SJCRH30 (cell line): ENCODE measurements at places on chromosomes 6 and 20.
A peak's percentile ranks its signal among the peaks of the same experiment; 100 is the strongest.

- no peak for DNase-seq
These were observed 236.5 kb downstream of the GMPR start for GRCh38 chr6:16474772-16475493.

GRCh38 chr20:14126856-14127255 is 131.5 kb downstream of the MACROD2 start:
- no peak for DNase-seq

DNA sequence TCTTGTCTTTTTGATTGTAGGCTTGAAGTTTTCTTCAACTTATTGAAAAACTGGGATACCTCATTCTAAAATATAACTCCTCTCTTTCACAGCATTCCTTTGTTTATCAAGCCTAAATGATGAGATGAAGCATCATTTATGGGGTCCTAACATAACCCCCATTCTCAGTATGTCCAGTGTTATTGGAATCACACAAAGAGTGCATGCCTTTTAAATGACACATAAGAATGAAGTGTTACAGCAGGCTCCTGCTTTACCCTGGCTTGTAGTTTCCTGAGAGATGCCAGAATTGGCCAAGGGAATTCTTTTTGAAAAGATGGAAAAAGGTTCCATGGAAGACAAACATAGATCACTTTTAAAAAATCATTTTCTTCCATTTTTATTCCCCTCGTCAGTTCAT is 502.4 kb downstream of the BCKDHB start:
- no peak for DNase-seq

GRCh38 chr6:138222901-138223546 is 4.7 kb upstream of the PBOV1 start:
- DNase-seq = no peak

- peak; percentile 5 for DNase-seq
These were observed 341.3 kb downstream of the SMOC2 start for GRCh38 chr6:168782187-168782751.

DNA sequence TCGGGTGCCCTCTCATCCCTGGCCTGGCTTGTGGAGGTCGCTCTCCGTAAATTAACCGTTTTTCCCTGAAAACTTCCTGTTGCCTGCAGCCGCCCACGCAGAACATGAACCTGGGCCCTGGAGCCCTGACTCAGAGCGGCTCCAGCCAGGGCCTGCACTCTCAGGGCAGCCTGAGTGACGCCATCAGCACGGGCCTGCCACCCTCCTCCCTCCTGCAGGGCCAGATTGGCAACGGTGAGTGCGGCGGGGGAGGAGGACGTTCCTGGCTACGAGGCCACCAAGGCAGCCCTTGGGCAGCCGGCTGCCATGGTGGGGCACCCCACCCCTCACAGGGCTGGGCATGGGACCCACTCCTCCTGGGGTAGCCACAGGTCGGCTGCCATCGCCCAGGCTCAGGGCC is 17.8 kb downstream of the SS18L1 start:
- DNase-seq = no peak

DNA sequence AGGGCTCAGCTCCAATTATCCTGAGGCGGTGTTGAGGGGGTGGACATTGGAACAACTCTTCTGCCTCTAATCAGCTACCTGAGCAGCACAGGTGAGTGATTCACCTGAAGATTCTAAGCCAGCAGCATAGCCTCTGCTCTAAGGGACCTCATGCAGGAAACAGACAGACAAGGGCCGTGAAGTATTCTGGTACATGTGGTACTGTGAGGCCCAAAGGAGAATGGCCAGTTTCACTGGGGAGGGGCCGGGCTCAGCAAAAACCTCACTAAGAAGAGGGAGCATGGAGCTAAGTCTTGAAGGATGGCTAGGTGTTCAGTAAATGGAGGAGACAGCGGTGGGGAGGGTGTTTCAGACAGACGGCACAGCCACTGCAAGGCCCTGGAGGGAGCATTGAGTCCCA is 58.5 kb upstream of the CCDC167 start:
- no peak for DNase-seq

- no peak for DNase-seq
These were observed 75.9 kb upstream of the PMEPA1 start for GRCh38 chr20:57785720-57786119.

DNA sequence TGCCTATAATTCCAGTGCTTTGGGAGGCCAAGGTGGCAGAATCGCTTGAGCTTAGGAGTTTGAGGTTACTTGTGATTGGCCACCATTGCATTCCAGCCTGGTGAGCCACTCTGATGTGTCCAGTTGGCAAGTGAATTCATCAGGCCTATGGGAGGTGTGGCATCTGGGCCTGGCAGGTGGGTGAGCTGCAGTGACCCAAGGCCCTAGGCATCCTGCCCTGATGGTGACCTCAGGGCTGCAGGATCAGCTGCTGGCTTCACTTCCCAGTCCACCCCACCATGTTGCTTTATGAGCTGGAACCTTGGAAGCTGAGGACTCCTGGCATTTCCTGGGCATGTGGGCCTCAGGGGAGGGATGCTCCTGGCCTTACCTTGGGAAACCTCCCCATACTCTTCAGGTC is 20.5 kb downstream of the RSPH9 start:
- peak; percentile 65 for DNase-seq

DNA sequence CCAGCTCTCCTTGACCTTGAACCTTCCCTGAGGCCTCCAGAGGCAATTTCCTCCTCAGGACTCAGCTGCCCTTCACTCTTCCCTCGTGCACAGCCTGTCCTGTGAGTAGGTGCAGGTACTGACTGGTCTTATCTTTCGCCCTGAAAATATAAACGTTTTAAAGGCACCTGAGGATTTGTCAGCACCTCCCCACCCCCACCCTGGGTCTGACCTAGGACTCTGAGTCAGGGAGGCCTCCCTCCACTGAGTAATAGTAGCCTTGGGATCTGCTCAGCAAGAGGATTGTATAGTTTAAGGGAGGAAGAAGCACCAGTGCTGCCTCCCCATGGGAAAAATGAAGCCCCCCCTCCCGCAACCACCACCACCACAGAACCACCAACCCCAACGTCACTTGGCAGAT is 54.6 kb downstream of the PPARD start:
- no peak for DNase-seq

- no peak for DNase-seq
These were observed 126.8 kb downstream of the IPCEF1 start for GRCh38 chr6:154229786-154230185.

DNA sequence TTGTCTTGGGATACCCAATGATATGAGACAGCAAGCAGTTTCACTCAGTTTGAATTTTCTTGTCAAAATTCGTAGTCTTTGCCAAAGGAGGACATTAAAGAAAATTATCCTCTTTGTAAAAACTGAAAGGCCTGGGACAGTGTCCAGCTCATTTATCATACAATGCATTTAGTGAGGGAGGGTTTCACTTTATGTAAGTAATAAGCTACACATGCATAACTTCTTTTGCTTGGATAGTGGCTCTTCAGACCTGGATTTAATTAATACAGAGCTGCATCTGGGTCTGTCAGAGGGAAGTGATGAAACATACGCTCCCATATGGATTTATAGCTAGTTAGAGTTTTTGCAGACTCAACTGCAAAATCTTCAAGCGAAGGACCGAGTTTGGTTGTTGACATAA is 175.6 kb downstream of the PHACTR1 start:
- DNase-seq = no peak

DNA sequence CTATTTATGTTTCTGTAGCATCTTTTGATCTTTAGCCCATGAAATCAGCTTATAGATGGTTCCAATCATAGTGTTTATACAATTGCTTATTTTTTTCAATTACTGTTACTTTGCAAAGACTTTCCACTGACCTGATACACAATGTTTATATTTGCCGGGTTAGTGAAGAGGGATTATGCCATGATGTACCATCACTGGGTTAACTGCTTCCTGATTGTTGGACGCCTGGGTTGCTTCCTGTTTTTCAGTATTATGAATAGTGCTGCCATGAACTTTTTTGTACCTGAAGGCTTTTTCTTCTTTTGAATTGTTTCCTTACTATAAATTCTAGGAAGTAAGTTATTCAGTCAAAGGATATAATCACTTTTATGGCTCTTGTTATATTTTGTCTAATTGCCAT is 6.9 kb downstream of the MANBAL start:
- DNase-seq = no peak

DNA sequence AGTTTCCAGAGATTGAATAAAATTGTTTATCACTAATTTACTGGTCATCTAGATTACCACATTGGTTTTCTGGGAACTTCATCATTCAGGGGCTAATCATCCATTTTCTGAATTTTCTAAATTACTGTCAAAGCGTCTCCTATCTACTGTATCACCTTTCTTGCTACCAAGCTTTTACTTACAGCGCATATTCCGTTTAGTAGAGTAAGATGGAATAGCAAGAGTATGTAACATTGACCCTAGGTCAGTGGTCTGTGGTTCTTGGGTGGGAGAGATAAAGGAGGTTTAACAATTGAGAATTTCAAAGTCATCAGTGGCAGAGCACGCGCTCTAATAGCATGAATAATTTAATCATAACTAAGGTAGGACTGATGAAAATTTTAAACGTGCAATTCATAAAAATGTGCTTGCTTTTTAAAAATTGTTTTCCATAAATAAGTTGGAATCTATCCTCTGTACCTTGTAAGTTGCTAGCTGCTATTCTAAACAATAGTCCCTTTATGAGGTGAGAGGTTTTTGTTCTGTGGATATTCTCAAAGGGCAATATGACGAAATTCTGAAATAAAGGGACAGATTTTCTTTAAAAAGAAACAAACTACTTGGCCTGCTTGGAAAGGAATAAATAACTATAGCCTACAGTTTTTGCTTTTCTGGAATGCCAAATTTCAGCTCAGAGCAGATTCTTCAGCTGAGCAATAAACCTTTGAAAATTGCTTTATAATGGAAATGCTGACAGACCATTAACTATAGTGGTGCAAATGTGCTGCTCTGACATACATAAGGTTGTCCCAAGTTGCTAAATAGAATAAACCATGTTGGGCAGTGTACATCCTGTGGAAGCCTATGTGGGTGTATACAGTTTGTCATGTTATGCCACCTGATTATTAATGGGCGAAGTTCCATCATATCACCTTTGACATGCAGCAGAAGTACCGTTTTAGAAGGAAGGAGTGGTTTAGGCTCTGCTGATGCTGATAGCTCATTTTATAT is 84.1 kb downstream of the ZFAND3 start:
- DNase-seq = no peak

- no peak for DNase-seq
These were observed 172.9 kb upstream of the MCHR2 start for GRCh38 chr6:100166956-100167355.

DNA sequence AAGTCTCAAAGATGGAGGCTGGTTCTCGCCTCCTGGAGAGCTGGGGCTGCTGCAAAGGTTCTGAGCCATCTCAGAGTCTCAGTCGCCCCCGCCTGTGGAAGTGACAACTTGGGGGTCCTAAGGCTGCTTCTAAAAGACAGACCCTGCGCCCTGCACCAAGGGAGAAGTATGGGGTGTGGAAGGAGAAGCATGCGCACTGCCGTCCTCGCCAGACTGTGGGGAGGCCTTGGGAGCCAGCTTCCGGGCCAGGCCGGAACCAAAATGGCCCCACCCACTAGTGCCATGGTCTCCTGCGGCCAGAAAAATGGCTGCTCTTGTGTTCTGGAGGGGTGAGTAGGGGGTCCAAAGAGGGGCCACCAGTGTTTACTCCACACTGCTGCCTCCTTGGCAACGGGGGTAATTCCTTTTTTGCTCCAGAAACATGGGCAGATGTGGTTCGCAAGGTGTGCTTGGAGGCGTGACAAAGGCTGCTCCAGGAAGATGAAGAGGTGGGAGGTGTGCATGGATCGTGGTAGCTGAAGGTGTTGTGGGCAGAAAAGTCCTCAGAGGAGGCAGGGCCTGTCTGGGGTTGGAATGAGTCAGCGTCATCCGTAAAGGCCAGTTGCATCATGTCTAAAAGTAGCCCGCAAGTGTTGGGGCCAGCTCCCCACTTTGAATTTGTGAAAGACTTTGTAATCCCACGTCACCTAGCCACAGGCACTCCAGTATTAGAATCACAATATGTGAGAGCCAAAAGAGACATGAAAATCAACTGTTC is 329.8 kb upstream of the SOX4 start:
- DNase-seq = peak; percentile 9

DNA sequence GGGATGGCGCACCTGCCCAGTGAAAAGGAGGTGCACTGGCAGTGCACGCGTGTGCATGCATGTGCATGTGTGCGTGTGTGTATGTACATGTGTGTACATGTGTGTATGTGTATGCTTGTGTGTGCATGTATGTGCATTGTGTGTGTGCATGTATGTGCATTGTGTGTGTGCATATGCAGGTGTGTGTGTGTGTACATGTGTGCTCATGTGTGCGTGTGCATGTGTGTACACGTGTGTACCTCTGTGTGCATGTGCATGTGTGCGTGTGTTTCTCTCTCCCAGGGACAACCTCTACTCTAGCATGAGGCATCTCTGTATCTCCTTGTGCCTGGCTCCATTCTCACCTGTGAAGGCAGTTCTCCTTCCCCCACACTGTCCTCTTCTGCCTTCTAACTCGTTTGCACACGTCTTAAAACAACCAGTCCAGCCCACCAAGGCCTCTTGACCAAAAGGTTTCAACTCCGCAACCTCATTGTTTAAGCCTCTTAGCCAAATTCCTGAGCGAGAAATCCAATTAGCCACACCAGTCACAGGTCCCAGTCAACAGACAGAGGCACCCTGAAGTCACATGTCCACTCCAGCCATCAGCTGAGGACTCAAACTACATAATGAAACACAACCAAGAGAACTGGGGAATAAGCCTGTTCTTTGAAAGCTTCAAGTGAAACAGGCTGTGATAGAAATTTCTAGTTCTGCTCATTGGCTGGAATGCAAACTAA is 103.5 kb upstream of the PTPRT start:
- DNase-seq = no peak

DNA sequence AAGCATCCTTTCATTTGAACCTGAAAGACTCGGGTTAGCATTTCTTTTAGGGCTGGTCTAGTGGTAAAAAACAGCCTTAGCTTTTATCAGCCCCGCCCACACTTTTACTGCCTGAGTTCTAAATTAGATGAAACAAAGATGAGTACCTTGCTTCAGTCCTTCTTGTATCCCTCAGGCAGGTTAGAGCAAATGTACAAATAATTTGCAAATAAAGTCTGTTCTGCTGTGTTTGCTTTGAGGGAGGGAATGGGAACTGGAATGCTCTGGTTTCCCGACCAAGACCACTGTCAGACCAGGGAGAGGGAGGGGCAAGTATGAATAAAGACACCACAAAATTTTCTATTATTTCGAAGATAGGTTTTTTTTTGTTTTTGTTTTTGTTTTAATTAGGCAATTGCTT is 85.5 kb upstream of the FLRT3 start:
- DNase-seq = no peak

DNA sequence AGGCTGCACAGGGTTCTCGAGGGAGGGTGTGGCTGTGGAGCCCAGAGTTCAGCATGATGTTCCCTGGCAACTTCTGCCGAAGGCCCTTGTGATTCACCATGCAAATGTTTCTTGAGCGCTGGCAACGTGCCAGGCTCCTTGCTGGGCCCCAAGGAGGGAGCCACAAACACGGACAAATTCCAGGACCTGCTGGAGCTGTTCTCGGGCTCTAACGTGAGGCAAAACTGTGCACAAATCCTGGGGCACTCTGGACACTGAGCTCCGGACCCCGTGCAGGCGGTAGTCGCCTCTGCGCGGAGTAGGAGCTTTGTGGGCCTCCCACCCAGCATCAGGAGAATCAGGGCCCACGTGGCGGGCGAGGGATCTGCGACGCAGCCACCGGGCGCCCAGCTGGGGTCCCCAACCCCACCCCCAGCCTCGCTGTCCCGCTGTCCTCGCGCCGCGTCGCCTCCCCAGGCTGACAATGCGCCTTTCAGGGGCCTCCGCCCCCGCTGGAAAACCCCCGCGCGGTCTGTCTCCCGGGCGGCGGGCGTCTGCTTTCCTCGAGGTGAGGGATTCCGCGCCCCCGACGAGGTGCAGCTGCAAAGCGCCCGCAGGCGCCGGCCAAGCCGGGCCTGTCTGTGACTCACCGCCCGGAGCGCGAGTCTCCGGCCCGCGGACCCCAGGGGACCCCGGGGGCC is 31.7 kb upstream of the SCUBE3 start:
- DNase-seq = peak; percentile 40

GRCh38 chr6:123830120-123830519 is 26.5 kb downstream of the NKAIN2 start:
- DNase-seq = no peak
